ENCODE measurements at places on chromosomes 13 and 19.

- no peak for DNase-seq
These were observed 3.3 kb downstream of the ZNF574 start for GRCh38 chr19:42079276-42079669.

- no peak for DNase-seq
These were observed 26.1 kb upstream of the EID2 start for GRCh38 chr19:39566064-39566463.

- no peak for DNase-seq
These were observed 109.5 kb downstream of the DCT start for GRCh38 chr13:94369972-94370436.

DNA sequence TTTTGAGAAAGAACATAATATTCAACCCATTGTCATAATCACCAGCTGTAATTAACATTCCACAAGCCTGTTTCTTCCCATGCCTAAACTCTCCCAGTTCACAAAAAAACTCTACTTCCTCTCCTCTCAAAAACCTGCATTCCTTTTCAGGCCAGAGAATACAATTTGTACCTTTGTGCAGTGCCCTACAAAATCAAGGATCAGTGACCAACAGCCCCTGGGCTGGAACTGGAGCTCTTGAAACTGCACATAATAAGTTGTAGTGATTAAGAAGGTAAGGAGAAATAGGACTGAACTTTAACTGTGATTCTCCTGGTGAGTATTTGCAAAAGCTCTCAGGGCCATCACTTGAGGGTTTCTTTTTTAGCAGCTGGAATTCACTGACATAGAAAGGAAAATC lies 472.7 kb downstream of the RFC3 start:
- DNase-seq, result no peak
